Stimulated activated CD4-positive, alpha-beta T cell treated with anti-CD3 and anti-CD28 coated beads, Interleukin-1b, Interleukin-23, amount 100 ng/mL, for 4 hours (primary cell): ENCODE measurements at places on chromosomes 11 and 22.

- DNase-seq = no peak
Measured at GRCh38 chr11:123304828-123305466, 109.9 kb upstream of the CLMP start.

DNA sequence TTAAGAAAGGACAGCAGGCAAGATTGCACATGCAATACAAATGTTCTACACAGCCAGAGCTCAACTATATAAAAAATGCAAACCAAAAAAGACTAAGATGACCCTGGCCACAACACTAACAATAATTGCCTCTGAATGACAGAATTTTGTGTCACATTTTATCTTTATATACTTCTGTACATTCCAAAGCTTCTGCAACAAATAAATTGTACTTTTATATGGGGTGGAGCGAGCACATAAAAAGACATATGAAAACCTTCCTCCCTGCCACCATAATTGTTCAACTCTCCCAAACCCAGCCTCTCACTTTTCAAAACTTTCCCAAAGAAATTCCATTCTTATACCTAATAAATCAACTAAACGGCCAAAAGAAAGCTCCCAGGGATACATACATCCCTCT, 10.7 kb downstream of the BUD13 start:
- DNase-seq = no peak

GRCh38 chr22:27886843-27887151, 32.3 kb downstream of the PITPNB start:
- no peak for DNase-seq

- no peak for DNase-seq
Measured at GRCh38 chr22:23414727-23415489, 165.2 kb downstream of the IGLL1 start.

DNA sequence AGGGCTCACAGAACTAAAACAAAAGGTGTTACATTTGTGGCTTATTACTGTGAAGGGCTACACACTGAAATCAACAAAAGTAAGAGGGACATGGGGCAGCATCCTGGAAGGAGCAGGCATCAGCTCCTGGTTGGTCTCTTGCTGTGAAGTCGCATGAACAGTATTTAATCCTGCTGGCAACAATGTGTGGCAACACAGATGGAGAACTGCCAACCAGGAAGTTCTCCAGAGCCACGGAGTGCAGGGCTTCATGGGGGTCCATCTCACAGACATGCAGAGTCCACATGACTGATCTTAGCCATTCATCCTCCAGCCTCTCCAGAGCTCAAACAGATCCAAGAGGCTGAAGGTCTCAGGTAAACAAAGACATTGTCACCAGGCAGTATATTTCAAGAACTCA, 32.8 kb upstream of the FGF3 start:
- DNase-seq = no peak

GRCh38 chr22:21032037-21032867, at the start of gene SLC7A4:
TSS of gene SLC7A4 (minus strand) at chr22:21032561. CDS start at chr22:21031812, 749 bp downstream.
- no peak for DNase-seq

GRCh38 chr11:7973011-7973410, 7.8 kb upstream of the NLRP10 start:
- DNase-seq = no peak

GRCh38 chr11:11463405-11463804, 110.4 kb upstream of the CSNK2A3 start:
- DNase-seq = no peak

DNA sequence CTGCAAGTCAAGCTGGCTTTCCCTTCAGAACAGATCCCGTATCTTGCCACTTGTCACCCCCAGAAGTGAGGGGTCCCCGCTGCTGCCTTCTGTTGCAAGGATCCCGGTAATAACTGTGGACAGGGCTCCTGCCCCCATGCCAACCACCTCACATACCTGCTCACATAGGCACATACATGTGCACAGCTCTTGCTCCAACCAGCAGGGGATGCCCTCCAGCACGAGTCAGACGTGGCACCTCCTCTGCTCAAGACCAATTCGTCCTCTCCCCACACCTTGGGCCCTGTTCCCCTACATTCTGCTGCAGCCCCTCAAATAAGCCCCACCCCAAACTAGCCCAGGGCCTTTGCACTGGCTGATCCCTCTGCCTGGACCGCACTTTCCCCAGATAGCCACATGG, 163.3 kb downstream of the CRYBB2 start:
- DNase-seq = no peak

DNA sequence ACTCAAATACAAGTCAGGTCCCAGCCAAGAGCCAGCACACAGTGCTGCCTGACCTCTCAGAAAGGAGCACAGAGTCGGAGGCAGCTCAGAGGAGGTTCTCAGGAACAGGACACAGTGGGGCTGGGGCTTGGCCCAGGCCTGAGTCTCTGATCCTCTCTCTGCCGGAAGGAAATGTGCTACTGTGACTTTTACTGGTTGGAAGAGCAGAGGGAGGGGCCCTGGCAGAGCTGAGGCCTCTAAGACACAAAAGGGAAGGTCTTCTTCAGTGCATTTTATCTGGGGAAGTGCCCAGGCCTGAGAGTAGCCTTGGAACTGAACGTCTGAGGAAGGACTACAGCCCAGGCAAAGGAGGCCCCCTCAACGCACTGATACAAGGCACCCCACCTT, 16.2 kb upstream of the CASTOR1 start:
- DNase-seq = no peak

DNA sequence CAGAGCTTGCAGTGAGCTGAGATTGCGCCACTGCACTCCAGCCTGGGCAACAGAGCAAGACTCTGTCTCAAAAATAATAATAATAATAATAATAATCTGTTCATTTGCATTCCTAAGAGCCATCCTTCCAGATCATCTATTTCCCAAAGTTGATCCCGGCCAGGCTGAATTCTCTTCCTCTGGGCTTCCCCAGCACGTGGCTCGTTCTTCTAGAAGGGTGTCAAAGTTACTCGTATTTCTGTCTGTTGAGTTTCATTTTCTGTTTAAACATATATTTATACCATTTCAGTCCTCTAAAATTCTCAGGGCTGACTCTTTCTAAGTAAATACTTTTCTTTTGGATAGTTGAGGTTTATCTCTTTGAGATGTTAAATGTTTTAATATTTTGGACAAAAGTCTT, 4.8 kb upstream of the JHY start:
- DNase-seq = no peak

GRCh38 chr11:60970369-60970774, 1.1 kb upstream of the CD6 start:
- DNase-seq = peak; percentile 80

- DNase-seq = no peak
Measured at GRCh38 chr11:78166855-78167469, 21.5 kb downstream of the KCTD21 start.

DNA sequence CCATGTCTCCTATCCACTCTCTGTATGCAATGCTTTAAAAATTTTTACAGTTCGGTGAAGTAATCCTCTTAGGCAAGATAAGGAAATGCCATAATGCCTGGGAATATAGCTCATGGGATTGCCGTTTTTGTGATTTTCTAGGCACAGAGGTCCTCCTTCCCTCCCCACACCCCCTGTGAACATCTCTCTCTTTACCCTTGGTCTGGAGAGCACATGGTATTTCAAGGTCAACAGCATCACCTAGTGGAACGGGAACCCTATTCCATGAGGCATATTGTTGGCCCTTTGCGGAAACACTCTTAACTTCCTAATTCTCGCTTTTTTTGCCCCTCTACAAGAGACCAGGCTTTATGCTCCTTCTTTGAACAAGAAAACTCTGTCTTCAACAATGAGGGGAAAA, 8.8 kb downstream of the NXPE4 start:
- DNase-seq = no peak

- DNase-seq = no peak
Measured at GRCh38 chr11:49208006-49208721, at the start of gene FOLH1. TSS of gene FOLH1 (minus strand) at chr11:49208602. CDS start at chr11:49208409, 193 bp downstream.

GRCh38 chr11:19821412-19821875, 108.8 kb downstream of the NAV2 start:
- DNase-seq = no peak

DNA sequence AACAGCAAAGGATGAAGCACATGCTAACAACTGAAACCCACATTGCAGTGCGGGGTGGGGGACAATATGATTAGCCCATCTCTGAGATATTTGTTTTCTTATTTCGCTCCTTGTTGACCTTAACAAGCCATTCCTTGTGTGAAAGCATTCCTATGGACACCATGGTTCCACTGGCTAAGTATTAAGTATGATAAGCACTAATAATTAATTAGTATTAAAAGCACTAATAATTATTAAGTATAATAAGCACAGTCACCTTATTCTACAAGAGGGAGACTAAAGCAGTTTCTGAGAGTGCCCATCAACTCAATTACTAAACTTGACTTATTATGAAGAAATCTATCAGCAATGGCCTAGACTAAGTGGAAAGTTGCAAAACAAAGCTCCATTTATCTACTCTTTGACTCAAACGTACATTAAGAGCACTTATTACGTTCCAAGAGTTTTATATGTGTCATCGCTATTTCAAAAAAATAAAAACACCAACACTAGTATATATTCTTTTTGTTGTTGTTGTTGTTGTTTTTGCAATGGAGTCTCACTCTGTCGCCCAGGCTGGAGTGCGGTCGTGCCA, 65.3 kb downstream of the RBFOX2 start:
- no peak for DNase-seq

- DNase-seq = no peak
Measured at GRCh38 chr22:20272700-20273099, 4.6 kb upstream of the RTN4R start.

- DNase-seq = no peak
Measured at GRCh38 chr11:116867619-116868018, 30.2 kb upstream of the APOA1 start.

DNA sequence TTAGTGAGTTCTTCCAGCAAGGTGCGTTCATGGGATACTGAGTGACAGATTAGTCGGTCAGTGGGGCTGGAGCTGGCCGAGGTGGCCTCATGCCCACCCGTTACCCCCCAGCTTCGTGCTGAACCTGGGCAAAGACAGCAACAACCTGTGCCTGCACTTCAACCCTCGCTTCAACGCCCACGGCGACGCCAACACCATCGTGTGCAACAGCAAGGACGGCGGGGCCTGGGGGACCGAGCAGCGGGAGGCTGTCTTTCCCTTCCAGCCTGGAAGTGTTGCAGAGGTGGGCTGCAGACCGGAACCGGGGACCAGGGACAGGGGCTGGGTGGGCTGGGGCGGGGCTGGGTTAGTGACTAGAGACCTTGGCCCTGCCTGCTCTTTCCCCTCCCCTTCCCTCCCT, 2.9 kb downstream of the LGALS1 start:
- DNase-seq = no peak

DNA sequence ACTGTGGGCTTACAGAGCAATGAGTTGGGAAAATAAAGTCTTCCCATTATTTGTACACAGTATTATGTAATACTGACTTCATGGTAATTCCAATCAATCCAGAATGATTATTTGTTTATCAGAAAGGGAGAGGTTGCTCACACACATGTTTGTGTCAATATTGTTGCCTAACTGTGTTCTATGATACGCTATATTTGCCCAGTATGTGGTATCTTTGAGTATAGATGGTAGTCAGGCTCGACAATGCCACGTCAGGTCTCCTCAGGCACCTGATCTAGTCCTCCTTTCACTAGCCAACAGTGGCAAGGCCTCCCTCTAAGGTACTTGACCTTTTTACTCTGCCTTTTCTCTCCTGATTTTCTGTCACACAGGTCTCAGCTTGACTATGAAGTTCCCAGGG, 5.3 kb downstream of the DNHD1 start:
- DNase-seq = no peak

DNA sequence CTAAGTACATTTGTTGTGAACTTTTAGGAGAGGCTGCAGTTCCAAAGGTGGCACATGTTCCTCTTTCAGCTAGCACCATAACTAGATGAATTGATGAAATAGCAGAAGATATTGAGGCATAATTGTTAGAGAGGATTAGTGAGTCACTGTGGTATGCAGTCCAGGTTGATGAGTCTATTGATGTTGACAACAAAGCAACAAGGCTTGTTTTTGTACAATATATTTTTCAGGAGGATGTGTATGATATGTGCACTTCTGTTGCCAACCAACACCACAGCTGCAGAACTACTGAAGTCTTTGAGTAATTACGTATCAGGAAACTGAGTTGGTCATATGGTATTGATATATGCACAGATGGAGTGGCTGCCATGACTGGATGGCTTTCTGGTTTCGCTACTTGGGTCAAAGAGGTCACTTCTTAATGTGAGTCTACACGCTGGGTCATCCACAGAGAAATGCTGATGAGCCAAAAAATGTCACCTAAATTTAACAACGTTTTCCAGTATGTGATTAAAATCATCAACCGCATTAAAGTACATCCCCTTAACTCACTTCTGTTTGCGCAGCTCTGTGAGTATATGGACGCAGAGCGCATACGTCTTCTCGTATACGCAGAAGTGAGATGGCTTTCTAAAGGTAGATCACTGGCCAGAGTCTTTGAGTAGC, 261.3 kb upstream of the ANO5 start:
- no peak for DNase-seq

DNA sequence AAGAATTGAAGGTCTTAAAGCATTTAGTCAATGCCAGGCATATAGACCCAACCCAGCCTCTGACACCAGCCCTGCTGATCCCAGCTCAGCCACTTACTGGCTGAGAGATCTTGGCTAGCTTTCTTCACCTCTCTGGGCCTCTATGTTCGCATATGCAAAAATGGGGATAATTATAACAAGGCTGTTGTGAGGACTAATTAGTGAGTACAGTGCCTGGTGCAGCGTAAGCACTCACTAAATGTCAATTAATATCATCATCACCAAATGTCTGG, 10.5 kb downstream of the CHST1 start:
- no peak for DNase-seq

DNA sequence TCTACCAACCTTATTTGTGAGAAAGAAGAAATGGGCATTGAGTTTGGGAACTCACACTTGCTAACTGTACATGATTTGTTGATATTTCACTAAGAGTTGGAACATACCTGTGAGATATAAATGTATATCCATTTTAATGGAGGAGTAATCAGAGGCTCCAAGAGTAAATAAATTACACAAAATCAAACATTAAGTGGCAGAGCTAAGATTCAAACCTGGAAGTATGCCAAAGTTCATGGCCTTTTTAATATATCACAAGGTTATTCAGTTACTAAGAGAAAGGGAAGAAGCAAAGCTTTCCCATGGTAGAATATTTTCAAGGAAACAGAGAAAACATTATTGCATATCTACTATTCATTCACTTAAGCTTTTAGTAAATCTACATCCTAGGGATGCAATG, 1641.1 kb downstream of the FAM181B start:
- no peak for DNase-seq

GRCh38 chr11:113286009-113286408, 28.4 kb upstream of the TTC12 start:
- no peak for DNase-seq

- DNase-seq = peak; percentile 86
Measured at GRCh38 chr11:64225608-64226506, at the start of the genes NUDT22 and TRPT1. TSS of gene NUDT22 (plus strand) at chr11:64226274. CDS start at chr11:64226653, 379 bp downstream. TSS of gene TRPT1 (minus strand) at chr11:64226186. CDS start at chr11:64225860, 326 bp downstream.

- no peak for DNase-seq
Measured at GRCh38 chr11:112847568-112847967, 113.7 kb upstream of the NCAM1 start.
